ENCODE measurements at places on chromosomes 6 and 20.

DNA sequence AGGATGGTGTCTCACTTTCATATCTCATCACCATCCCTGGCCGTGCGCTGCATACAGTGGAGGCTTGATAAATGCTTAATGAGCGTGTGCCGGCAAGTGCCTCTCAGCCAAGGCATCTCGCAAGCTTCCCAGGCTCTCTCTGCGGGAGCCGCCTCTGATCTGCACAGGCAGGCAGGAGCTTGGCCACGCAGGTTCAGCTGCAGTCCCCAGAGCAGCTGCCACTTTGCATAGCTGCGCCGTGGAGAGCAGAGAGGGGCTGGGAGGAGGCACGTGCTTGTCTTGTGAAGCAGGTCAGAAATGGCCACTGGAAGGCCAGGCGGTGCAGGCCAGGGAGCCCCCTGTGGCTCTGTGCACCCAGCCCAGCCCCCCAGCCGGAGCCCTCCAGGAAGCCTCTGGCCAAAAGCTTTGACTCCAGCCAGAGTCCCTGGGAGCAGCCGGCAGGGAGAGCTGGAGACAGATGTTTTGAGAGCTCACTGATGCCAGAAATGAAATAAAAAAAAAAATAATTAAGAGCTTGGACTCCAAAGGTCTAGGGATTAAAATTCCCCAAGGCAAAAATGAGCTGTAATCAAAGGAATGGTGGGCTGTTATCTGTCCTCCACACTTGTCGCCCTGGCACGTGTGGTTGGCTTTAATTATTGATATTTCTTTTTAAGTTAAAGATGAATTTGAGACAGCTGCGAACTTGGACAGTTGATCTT lies 377.0 kb downstream of the CDH4 start:
- DNase-seq = no peak

- DNase-seq = no peak
These were observed 127.4 kb upstream of the RPS6KA2 start for GRCh38 chr6:166754218-166755030.

DNA sequence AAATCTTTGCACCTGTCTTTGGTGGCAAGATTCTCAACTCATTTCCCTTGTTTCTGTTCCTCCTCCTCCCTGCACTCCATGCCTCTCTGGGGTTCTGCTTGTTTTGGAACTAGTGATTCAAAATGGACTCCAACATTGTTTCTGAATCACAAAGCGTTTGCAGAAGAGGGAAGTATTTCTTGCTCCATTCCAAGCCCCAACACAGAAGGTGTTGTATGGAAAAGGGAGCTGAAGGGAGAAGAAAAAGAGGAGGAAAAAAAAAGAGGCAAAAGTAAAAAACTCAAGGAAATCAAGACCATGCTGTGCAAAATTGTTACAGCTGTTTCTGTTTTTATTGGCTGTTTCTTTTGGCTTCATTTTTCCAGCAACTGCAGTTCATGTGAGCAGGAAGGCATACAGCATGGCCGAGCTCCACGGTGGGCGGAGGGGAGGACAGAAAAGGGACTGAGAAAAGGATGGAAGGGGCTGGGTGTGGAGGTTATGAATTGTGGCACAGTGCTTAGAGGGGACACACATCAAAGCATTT lies 66.9 kb upstream of the PRL start:
- DNase-seq = no peak

DNA sequence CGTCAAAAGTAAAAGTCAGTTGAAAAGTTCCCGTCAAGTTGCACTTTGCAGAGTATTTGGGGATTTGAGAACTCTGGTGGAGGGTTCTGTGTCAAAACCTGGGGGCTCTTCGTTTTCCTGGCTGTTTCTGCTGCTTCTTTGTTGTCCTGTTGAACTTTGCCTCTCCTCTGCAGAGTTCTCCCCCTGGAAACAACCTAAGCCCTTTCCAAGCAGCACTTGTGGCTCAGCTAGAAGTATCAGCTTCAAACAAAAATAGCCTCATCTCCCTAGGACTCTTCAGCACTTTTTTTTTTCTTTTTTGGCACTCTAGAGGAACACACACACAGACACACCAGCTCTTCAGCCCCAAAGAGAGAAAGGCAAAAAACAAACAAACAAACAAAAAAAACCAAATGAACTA lies at the start of gene TRDN:
Gene TRDN, minus strand, starts transcription at position 169 of the 400 bp plus-strand sequence. CDS start 175 bp downstream, outside the sequence.
- DNase-seq = no peak

- DNase-seq = no peak
These were observed 40.3 kb downstream of the NKAIN2 start for GRCh38 chr6:123844011-123844410.

DNA sequence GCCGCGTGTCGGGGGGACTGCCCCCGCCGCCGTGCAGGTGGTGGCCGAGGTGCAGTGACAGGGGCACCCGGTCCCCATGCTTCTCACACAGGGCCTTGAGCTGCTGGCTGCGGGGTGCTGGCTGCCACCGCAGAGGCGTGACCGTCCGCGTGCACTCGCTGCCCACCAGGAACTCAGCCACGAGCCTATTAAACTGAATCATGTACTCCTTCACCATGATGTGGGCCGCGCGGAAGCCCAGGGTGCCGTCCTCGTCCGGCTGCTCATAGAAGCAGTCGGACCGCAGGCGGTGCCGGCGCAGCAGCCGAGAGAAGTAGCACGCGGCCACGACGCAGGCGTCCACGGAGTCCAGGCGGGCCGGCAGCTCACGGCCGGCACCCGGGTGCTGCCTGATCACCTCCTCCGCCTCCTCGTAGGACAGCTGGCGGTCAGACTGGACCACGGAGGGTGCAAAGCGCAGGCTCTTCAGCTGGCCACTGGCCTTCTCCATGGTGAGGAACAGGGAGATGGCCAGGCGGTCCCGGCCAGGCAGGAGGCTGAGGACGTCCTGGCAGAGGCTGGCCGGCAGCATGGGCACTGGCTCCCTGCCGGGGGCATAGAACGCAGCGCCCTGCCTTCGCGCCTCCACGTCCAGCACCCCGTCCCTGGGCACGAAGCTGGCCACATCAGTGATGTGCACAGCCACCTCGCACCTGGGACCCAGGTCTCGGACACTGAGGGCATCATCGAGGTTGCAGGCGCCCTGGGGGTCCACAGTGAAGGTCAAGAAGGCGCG lies 9.8 kb downstream of the HELZ2 start:
- DNase-seq = no peak

DNA sequence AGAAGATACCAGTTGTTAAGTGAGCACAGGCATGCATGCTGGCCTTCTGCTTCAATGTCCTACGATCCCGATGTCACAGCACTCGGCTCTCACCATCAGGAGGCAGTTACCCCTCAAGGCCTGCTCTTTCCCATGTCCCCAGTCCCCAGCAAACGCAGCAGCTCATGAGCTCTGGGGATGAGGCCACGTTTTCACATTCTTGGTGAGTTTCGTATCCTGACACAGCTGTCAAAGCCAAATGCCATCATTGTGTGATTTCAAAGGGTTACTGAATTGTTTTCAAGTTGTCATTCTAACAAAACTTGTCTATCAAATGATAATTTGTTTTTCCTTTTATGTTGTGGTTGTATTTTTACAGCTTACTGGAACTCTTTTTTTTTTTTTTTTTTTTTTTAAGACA lies 226.9 kb upstream of the KCNG1 start:
- DNase-seq = no peak

GRCh38 chr6:32224696-32225095 lies 829 bp upstream of the NOTCH4 start:
- no peak for DNase-seq

DNA sequence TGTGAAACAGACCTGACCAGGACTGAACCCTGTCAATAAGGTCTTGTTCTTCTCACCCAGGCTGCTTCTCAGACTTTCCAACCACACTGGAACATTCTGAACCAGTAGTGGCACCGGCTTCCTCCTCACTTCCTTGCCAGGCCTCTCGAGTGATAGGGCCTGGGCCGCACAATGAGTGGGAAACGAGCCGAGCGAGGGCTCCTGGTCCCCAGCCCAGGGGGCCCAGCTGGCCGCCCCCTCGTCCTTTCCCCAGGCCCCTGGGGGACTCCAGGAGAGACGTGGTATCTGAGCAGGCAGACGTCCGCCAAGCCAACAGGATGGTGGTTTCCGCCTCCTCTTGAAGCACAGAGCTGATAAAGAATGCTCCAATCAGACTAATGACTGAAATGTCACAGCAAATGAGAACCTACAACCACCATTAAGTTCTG lies 117.9 kb downstream of the GMDS start:
- DNase-seq = no peak

DNA sequence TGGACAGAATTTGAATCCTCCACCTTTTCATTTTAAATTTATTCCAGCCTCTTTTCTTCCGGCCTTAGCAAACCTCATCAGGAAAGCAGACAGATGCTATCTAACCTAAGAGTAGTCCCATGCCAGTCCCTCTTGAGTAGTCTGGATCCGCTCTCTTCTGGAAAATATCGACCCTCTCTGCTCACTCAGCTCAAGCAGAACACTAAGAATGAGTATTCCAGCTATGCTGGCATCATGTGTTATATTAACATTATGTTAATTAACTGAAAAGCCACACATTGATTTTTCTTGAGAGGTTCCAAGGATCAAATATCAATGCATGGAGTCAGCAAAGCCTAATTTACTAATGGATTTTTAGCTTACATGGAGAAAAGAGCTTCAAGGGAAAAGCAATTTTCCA lies 161.4 kb downstream of the ID4 start:
- no peak for DNase-seq

- DNase-seq = no peak
These were observed 24.9 kb downstream of the DSE start for GRCh38 chr6:116395647-116396046.

DNA sequence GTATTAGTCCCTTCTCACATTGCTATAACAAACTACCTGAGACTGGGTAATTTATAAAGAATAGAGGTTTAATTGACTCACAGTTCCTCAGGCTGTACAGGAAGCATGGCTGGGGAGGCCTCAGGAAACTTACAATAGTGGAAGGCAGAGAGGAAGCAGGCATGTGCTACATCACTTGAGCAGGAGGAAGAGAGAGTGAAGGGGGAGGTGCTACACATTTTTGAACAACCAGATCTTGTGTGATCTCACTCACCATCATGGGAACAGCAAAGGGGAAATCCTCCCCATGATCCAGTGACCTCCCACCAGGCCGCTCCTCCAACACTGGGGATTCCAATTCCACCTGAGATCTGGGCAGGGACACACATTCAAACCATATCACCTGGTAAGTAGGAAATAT lies 630.6 kb downstream of the QKI start:
- no peak for DNase-seq

Measured in AG20443 (cell line).